ENCODE measurements at places on chromosomes 7 and 10.
A peak's percentile ranks its signal among the peaks of the same experiment; 100 is the strongest.

- DNase-seq = peak; percentile 43
Measured at GRCh38 chr10:32084185-32084851, 28.1 kb upstream of the KIF5B start.

- no peak for DNase-seq
Measured at GRCh38 chr10:44435196-44435595, 50.3 kb upstream of the CXCL12 start.

DNA sequence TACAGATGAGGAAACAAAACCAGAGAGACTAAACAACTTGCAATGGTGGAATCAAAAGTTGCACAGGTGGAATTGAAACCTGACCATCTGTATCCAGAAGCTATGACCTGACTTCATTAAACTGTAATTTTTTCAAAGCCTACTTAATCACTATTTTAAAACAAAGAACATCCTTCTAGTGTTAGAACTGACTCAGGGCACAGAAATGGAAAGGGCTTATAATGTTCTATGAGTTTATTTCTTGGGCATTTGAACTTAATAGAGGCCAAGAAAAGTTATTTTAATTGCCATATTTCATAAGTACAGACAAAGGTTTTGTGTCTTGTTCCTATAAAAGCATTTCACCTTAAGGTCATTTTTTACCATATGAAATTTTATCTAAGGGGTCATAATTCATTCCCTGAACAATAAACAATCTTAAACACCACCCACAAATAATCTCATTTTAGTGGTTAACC lies 8.8 kb downstream of the ITGB1 start:
- no peak for DNase-seq

- no peak for DNase-seq
Measured at GRCh38 chr10:49383853-49384252, 12.0 kb downstream of the DRGX start.

- DNase-seq = no peak
Measured at GRCh38 chr7:88635149-88635548, 124.4 kb upstream of the ZNF804B start.

DNA sequence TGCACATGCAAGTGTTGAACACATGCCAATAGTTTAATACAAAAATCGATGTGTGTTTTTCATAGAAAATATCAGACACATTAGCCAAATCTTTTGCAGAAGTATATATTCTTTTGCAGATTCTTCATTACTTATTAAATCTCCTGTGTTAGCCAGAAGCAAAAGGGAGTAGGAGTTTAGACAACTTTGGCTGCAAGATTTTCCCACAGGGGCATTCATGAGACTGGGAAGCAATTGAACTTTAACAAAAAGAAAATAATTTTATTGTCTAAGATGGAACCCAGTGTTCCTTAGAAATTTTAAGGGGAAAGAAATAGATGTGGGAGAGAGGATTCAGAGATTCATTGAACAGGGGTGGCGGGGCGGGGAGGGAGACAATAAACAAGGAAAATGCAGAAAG lies 1336.0 kb downstream of the GATA3 start:
- DNase-seq = no peak

- no peak for DNase-seq
Measured at GRCh38 chr7:136342251-136342650, 365.1 kb upstream of the MTPN start.

DNA sequence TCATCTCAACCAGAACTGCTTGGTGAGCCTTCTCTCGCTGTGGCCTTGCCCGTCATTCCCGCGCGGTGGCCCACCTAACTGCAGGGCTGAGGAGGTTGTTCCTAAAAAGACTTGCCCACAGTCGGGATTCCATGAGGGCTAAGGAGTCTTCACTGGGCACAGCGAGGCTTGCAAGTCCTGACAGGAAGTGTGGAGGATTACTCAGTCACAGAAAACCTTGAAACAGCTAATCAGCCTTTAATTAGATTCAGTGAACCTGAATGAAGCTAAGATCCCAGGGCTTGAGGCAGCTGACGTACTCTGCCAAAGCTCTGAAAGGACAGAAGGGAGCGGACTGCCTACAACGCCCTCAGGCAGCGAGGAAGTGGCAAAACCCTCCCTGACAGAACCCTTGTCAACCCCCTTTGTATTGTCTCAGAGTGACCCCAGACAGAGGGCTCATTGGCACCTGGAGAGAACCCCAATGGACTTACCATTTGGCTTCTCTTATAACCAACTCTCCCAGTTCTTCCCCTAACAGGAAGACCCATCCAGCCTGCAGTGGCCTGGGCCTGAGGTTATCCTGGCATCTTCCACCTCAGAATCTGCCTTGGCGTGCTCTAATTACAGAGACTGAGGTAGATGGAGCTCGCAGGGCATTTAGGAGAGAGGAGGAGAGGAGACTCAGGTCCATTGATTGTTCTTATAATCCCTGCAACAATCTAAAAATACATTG lies 2.5 kb upstream of the LAMB4 start:
- DNase-seq = no peak

DNA sequence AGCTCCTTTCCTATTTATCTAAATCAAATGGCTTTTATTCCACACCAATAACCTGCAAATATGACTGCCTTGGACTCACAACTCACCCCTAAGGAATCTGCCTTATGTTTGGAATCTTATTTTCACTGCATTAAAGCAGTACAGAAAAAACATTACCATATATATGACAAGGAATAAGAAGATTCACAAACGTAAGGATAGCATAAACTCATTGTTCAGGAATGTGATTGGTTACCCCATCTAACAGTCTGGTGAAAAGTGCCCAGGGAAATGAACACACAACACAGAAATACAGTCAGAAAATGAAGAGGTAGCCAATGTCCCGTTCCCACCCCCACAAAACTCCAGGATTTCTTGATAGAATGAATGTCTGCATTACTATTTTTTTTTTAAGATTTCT lies 2.0 kb downstream of the PPP3CB start:
- DNase-seq = no peak

GRCh38 chr7:99625321-99625720 lies 8.6 kb downstream of the ZSCAN25 start:
- DNase-seq = no peak

GRCh38 chr10:6953271-6953801 lies 373.3 kb upstream of the PRKCQ start:
- no peak for DNase-seq

- DNase-seq = peak; percentile 84
Measured at GRCh38 chr7:47227762-47228177, 354.1 kb downstream of the TNS3 start.

- no peak for DNase-seq
Measured at GRCh38 chr7:51326656-51327286, 10.2 kb upstream of the COBL start.

- DNase-seq = peak; percentile 66
Measured at GRCh38 chr10:70575486-70575873, 27.1 kb downstream of the PRF1 start.

DNA sequence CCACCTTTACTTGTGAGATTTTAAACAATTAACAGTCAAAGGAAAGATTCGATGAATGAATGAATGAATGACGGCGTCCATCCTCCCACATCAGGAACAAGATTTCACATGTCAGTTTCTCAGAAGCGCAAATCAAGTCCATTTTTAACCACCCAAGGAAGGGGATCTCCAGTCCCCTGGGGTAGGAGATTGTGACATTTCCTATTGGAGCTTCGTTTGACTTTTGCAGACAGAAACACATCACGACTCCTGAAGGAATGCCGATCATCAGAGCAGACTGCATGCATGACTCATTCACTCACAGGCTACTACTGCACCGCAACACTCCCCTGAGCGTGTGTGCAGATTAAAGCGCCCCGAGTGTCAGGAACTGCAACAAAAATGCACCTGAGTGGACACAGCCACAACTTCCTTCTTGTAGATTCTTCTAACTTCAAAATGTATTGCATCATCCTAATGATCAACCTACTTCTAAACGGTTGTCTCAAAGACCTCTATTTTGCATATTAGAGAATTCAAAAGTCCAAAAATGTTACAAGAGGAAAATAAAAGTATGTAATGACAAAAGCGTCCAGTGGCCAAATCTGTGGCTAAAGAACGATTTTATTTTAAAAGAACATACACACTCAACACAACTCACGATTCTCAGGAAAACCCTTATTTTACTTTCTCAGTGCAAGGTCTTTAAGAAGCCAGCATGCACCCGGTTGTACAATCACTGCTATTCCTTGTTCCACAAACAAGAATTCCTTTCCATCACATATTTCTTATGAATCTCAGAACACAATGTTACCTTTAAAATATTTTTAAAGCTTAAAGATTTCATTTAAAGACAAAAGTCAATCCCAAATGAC lies 172.6 kb downstream of the FAM107B start:
- DNase-seq = no peak

DNA sequence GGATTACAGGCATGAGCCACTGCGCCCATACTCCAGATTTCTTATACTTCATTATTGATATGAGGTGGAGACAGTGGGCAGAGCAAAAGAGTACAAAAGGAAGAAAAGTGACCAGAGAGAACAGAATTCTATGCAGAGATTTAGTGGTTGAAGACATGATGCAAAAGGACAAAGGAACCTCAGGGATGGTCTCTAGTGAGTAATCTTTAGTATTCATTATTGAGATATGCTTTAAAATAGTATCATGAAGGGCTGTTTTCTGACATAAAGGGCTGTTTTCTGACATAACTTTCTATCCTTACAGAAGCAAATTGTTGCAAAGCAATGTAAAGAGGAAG lies 81.2 kb upstream of the OIT3 start:
- DNase-seq = no peak

DNA sequence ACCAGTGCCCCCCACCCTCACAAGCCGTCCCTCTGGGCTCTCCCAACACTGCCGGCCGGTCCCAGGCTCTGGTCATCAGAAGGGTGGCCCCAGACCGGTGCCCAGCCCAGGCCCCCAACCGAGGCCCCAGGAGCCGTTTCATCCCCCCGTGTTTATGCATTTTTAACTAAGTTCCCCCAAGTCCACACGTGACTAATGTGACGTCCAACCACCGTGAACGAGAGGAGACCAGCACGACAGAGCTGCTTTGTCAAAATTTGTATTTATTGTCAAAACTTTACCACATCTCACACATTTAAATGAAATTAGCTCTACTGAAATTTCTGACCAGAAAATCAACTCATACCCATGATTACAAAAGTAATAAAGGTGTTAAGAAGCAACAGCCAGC lies 8.6 kb downstream of the VENTX start:
- no peak for DNase-seq

- DNase-seq = no peak
Measured at GRCh38 chr7:127793582-127793981, 141.6 kb downstream of the SND1 start.

DNA sequence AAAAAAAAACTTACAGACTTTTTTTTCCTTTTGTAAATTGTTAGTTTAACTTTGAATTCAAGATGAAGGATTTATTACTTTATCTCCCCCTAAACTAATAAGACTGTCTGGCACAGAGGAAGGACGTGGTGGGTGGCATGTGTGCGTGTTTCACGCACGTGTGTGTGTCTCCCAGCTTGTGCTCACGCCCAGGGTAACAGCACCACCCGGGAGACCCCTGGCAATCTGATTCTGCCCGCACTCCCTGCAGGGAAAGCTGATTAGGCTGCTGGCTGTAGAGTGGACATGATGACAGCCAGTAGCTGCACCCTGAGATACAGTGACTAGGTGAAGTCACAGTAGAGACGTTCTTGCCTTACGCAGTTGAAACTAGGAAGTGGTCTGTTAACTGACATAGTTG lies 25.3 kb downstream of the WIPI2 start:
- no peak for DNase-seq

GRCh38 chr7:7550663-7551062 lies 15.0 kb upstream of the COL28A1 start:
- DNase-seq = no peak

DNA sequence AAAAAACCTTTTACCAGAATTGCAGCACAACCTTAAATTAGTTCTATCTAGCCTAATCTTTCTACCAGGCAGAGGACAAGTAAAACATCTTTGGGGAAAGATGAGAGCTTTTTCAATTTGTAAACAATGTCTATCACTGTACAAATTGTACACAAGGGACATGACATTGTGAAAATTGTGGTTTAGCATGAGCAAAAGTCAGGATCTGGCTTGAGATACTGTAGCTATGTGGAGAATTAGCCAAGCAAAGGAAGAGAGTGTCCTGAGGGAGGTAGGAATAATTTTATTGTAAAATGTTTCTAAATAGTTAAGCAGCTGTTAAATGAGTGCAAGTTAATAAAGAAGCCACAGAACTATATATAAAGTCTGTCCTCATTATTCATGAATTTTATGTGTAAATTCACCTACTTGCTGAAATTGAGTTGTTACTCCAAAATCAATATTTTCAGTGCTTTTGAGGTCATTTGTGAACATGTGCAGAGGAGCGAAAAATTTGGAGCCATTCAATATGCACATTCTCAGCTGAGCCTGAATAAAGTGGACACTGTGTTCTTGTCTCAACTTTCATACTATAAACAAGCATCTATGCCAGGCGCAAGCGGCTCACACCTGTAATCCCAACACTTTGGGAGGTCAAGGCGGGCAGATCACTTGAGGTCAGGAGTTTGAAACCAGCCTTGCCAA lies 42.8 kb upstream of the POM121L12 start:
- DNase-seq = no peak

- no peak for DNase-seq
Measured at GRCh38 chr10:92742331-92743228, 52.8 kb downstream of the HHEX start.

DNA sequence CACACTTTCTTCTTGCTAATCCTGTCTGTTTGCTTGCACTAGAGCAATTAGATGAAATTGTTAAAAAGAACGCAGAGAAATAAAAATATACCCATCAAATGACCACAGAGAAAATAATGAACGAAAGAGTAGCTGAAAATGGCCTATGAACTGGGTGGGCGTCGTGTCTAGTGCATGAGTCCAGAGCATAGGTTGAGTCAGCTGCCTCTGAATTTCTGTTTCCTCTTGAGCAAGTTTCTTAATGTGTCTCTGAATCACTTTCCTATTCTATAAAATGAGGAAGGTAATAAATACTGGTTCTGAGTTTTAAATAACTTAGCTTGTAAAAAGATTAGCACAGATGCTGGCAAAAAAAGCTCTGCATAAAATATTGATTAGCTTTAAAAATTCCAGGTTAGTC lies 75.0 kb downstream of the POM121L12 start:
- DNase-seq = no peak

- DNase-seq = no peak
Measured at GRCh38 chr10:66917104-66917503, 8.7 kb upstream of the LRRTM3 start.

DNA sequence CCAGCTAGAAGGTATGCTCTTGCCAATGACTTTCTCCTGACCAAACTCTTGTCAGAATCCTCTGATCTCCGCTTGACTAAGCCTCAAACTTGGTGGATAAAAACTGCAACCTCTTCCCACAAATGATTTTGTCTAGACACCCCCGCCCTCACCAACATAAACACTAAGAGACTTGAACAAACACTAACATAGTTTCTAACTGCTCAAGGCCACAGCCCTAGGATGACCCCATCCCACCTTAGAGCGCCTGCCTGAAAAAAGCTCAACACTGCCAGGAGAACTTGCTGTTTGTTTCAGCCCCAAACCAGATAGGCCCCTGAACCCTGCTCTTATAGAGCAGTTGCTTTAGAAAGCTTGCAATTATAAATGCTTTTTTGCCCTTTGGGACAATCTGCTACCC lies 71.8 kb downstream of the LRRN3 start:
- no peak for DNase-seq

GRCh38 chr7:157072361-157072760 lies 61.9 kb upstream of the MNX1 start:
- DNase-seq = no peak

- no peak for DNase-seq
Measured at GRCh38 chr10:21528236-21529031, 3.0 kb upstream of the SKIDA1 start.

- no peak for DNase-seq
Measured at GRCh38 chr10:45063591-45064231, 63.0 kb downstream of the ZNF22 start.
